ENCODE measurements at places on chromosomes 1 and 21.
A peak's percentile ranks its signal among the peaks of the same experiment; 100 is the strongest.

DNA sequence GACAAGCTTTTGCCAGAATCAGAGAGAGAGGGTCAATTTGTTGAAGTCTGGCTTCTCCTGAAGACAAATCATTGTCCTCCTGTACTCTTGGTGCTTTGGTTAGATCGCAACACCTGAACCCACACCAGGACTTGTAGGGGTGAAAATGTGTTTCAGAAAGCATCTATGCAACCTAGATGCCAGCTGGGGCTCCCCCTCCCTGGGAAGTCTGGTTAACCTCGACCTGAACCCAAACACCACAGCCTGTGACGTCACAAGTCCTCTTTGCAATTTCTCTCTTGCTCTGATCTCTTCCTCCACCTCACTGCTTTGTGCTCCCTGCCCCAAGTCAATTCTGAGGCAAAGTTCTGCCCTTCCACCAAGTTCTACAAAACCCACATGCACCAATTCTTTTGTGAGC, 42.8 kb upstream of the USP24 start:
- DNase-seq: no peak

- DNase-seq: no peak
Measured at GRCh38 chr1:35797380-35797779, 10.4 kb upstream of the AGO4 start.

GRCh38 chr1:25990251-25990650, 7.6 kb downstream of the PAFAH2 start:
- no peak for DNase-seq

DNA sequence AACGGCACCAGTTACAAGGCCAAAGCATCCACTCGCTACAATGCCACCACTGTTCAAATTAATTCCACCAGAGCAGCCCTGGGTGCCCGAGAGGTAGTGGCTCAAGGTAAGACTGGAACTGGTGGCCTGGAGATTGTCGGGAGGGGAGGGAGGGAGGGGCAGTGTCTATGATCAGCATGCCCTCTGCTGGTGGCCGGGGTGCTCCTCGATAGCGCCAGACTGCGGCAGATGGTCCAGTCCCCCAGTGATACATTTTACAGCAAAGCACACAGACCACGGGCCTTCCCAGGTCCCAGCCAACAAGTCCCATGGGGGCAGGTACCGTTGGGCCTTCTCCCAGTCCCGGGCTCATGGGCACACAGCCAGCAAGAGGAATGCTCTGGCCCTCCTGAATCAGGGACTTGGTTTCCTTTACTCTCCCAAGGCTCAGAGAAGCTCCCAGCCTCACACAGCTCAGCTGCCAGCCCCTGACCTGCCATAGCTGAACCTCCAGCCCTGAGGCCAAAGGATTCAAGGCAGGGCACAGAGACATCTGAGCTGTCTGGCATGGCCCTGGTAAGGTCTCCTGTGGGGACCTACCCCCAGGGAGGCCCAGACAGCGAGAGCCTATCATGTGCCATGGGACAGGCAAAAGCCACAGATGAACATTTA, 15.3 kb downstream of the ACOT7 start:
- DNase-seq: no peak

DNA sequence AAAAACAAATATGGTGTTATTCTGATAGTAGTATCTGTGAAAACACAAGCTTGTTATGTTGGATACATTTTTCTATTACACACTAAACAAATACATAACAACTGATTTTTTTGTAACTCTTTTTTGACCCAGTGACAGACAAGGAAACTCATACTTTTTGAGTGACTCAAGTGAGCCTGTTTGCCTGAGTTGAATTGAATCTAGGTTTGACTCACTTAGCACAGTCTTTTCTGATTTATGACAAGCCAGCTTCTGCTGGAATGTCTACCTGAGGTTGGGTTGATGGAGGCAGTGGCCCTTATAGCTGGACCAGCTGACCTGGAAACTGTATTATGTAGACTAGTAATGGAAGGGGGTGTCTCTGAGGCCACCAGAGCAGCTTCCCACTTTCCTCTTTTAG, 4.2 kb upstream of the CLCA4 start:
- no peak for DNase-seq

- no peak for DNase-seq
Measured at GRCh38 chr1:74790453-74790852, 57.5 kb downstream of the TYW3 start.

DNA sequence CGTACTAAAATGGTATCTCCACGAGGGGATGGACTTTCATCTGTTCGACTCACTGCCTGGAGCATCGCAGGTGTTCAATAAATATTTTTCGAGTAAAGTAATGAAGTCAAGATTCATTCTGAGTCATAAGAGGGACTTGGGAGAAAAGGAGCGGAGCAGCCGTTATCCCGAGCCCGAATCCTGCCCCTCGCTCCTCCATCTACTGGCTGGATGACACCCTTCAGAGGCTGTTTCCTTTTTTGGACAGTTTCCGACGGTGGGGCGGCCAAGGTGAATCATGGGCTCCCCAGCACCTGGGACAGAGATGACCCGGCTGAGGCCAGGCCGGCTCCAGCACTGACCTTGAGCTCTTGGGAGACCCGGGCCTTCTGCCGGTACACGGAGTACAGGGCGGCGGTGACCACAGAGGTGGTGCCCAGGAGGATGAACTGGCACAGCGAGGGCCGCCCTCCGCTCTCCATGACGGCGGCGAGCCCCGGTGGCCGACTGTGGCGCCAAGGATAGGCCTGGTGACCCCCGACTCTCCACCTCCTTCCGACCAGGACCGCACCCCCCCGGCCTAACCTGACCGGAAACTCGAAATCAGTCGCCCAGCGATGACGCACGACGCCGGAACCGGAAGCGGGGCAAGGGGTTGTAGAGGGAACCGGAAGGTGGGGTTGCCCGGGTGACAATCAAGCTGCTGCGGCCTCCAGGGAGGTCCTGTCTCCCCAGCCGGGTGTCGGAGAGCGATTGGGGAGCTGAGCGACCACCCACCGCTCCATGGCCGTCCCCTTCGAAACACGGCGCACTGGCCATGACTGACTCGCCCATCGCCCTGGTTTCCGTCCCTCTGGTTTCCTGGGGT, at the start of gene MUL1:
Gene MUL1, minus strand, starts transcription at position 588 of the 847 bp plus-strand sequence. Its CDS starts 127 bp downstream, at position 461.
- DNase-seq: peak; percentile 96

- no peak for DNase-seq
Measured at GRCh38 chr1:220325306-220325995, 53.2 kb upstream of the RAB3GAP2 start.

DNA sequence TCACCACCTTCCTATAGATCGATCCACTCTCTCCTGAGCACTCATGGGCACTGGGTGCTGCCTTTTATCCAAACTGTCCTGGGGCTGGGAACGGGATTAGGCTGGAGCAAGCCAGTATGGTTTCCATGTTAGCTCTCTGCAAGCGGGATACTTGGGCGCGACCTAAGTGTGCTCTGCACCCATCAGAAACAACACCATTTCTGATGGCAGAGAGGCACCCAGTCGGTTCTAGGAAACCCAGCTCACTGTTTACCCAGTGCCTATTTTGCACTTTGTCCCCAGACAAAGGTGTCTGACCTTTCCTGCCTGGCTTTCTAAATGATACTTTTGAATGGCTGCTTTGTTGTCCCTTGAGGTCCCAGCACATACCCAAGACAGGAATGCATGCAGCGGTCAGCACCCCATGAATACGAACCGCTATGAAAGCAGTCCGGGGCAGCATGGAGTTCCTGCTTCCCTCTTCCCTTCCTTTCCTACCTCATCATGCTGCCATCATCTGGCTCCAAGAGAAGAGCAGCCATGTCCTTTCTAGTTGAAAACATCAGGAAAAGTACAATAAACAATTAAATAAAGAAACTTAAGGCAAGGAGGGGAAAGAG, 83.9 kb downstream of the TRABD2B start:
- no peak for DNase-seq

DNA sequence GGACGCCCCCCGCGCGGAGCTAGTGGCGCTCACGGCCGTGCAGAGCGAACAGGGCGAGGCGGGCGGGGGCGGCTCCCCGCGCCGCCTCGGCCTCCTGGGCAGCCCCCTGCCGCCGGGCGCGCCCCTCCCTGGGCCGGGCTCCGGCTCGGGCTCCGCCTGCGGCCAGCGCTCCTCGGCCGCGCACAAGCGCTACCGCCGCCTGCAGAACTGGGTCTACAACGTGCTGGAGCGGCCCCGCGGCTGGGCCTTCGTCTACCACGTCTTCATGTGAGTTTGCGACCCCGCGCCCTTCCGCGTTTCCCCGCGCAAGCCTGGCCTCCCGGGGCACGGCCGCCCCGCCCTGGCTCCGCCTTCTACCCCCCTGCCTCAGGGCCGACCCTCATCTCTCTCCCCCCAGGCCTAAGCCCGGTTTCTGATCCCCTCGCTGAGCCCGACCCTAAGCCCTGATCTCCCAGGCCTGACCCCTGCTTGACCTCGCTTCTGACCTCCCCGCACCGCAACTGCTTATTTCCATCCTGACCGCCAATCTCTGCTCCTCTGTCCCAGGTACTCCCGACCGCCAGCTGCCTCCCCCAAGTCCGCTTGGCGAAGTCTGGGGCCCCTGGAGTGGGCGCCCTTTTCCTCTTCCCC, 669 bp downstream of the KCNQ4 start:
- no peak for DNase-seq

DNA sequence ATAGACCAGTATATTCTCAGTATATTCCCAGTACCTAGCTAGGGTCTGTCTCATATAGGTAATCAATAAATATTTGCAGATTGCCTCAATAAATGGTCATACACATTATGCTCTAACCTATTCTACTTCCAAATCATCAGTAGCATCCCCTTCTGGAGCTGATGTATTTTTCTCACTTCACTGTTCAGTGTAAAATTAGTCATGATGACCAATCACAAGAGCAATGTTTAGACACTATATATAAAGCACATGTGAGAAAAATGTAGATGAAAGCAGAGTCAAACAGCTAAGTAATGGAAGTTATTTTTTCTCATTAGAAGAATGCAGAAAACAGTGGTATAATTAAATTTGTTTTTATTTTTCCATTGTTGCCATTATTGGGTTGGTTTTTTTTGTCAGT, 34.7 kb downstream of the EPRS1 start:
- DNase-seq: no peak

DNA sequence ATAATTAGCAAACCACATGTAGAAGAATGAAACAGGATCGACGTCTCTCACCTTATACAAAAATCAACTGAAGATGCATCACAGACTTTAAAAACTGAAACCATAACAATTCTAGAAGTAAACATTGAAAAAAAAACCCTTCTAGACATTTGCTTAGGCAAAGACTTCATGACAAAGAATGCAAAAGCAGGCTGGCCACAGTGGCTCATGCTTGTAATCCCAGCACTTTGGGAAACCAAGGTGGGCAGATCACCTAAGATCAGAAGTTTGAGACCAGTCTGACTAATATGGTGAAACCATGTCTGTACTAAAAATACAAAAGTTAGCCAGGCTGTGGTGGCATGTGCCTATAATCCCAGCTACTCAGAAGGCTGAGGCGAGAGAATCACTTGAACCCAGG, 1351.7 kb downstream of the MRPL39 start:
- no peak for DNase-seq

- DNase-seq: no peak
Measured at GRCh38 chr1:45960930-45961715, 157.7 kb downstream of the MAST2 start.

DNA sequence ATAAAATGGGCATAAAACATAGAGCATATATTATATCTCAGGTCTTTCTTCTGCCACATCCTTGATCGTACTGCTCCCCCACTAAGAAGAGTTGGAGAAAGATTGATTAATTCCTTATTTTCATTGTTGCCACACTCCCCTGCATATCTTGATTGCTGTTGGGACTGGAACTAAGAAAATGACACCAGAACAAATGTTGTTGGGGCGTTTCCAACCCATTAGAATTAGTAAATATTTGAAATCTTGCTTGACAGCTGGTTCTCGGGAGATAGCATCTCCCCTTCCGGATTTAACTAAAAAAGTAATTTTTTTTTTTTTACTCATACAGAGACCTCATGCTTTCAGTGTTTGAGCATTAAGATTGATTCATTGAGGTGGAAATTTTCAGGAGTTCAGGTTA, 493.0 kb upstream of the PLXNA2 start:
- DNase-seq: no peak

GRCh38 chr1:229478852-229479251, 29.3 kb downstream of the NUP133 start:
- no peak for DNase-seq
